ENCODE measurements at places on chromosomes 7 and 10.

- DNase-seq, result no peak
These were observed 116.3 kb downstream of the TMEM26 start for GRCh38 chr10:61336831-61337230.

- no peak for DNase-seq
These were observed 46.0 kb downstream of the CDC123 start for GRCh38 chr10:12241810-12242529.

DNA sequence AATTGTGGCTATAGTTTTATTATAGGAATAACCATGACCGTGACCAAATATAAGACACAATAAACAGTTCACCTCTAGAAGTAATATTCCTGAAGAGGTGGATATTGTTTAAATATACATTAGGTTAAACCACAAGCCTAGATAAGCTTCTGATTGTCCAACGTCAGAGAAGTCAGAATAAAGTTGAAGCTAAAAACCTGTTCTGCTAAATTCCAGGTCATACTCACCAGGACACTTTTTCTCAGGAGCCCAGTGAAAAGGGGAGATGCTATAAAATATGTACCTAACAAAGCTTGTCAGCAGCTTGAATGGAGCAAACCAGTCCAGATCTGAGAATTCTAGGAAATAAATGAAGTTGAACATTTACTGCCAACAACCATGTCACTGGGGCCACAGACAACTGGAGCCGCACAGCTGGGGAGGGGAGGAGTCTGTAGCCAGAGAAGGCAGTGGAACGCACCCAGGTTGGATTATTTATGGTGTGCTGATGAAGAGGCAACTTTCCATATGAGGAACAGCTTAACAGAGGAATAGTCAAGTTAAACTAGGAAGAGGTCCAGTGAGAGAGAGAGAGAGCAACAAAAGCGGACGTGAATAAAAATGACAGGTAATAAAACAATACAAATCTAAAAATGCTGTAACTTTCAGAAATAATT is 191.1 kb downstream of the ZNF438 start:
- no peak for DNase-seq

DNA sequence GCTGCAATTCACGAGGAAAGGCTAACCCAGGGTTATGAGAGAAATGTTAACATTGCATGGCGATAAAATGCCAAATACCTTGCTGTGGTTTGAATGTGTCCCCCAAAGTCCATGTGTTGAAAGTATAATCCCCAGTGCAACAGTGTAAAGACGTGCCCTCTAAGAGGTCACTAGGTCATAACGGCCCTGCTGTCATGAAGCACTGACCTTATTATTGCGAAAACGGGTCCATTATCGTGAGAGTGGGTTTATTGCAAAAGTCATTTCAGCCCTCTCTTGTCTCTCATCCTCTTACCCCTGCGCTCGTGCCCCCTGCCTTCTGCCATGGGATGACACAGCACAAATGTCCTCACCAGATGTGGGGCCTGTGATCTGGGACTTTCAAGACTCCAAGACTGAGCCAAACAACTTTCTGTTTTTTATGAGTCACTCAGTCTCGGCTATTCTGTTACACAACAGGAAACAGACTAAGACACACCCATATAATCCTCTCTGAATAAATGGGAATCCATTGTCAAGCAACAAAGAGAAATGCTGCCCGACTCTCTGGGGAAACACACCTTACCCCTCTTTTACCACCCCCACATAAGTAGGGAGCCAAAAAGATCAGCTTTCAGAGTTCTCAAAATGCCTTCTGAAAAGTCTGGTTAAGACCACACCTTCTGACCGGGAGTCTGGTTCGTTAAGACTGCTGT is 73.1 kb upstream of the UCN3 start:
- DNase-seq, result no peak

- DNase-seq, result no peak
These were observed 248.9 kb downstream of the KIAA1217 start for GRCh38 chr10:24457661-24458318.

- no peak for DNase-seq
These were observed 12.3 kb upstream of the TRDMT1 start for GRCh38 chr10:17213646-17214349.

GRCh38 chr10:42960991-42961795 is 115.7 kb upstream of the RET start:
- DNase-seq, result no peak

DNA sequence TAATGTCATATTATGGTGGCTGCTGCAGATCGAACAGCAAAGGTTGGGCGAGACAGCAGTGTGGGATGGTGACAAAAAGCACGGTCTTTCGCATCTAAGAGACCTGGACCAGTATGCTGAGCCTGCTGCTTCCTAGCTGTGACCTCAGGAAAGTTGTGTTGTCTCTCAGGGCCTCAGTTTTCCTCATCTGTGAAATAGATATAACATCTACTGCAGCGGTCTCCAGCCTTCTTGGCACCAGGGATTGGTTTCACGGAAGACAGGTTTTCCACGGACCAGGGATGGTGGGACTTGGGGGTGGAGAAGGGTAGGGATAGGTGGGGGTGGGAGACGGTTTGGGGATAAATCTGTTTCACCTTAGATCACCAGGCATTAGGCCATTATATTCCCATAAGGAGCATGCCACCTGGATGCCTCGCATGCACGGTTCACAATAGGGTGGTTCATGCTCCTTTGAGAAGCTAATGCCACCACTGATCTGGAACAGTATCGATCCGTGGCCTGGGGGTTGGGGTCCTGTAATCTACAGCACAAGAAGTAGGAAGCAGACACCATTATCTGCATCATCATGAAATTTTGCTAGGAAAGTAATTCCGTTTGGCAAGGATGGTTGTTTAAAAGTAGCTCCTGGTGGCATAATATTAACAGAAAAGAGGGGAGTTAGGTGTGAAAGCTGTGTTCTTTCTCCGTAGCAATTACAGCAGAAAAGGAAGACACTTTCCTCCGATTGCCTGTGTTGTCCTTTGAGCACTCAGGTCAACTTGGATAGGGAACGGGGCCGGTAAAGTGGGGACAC is 10.8 kb downstream of the KLF6 start:
- DNase-seq, result no peak

DNA sequence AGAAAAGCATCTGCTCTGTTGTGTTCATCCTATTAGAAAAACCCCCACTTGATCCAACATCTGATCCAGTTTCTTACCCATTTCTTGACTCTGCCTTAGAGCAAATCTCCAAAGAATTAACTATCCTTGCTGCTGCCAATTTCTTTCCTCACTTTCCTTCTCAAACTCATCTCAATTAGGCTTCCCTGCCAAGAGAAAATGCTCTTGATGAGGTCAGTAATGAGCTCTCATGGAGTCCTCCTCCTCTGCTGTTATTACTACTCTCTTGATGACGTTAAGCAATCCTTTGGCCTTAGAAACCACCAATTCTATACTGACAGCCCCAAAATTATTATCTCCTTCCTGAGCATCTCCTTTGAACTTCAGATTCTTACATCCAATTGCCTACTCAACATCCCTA is 162.0 kb upstream of the FAM13C start:
- no peak for DNase-seq
